ENCODE measurements at places on chromosomes 2 and 18. TPM values are rescaled to one million over a fixed set of nuclear protein-coding genes. Genes with fewer than 3 reads are reported as not detected.

GRCh38 chr18:32208023-32208422 is 18.2 kb downstream of the MEP1B start:
- DNase-seq: no peak

GRCh38 chr18:50193796-50194630 is 934 bp downstream of the MYO5B start:
- DNase-seq: no peak

DNA sequence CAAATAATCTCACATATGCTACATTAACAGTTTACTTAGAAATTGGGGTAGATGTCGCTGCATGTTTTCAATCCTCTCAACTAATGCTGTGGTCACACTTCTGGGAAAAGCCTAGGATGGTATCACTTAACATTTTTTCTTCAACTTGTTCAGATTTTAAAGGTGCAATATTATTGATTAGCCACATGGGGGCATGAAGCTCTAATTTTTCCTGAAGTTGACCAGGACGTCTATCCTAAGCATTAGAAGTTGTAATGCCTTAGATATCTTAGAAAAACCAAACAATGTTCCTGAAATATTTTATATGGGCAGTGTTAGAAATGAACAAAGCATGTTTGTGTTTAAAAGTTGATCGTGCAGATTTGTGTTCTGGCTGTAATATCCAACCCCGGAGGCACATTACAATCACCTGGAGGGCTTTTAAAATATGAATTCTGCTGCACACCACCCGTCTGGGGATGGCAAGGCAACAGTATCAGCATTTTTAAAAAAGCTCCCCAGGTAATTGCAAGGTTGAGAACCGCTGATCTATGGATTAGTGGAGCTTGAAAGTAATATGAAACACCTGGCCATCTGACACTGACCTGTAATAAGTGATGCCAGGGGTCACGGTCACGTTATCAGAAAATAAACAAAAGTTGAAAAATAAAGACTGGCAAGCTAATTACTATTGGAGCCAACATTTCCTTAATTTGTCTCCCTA is 100.5 kb upstream of the LMAN1 start:
- DNase-seq: no peak

- DNase-seq: peak; percentile 32
These were observed 16.5 kb downstream of the BOK start for GRCh38 chr2:241574911-241575623.

DNA sequence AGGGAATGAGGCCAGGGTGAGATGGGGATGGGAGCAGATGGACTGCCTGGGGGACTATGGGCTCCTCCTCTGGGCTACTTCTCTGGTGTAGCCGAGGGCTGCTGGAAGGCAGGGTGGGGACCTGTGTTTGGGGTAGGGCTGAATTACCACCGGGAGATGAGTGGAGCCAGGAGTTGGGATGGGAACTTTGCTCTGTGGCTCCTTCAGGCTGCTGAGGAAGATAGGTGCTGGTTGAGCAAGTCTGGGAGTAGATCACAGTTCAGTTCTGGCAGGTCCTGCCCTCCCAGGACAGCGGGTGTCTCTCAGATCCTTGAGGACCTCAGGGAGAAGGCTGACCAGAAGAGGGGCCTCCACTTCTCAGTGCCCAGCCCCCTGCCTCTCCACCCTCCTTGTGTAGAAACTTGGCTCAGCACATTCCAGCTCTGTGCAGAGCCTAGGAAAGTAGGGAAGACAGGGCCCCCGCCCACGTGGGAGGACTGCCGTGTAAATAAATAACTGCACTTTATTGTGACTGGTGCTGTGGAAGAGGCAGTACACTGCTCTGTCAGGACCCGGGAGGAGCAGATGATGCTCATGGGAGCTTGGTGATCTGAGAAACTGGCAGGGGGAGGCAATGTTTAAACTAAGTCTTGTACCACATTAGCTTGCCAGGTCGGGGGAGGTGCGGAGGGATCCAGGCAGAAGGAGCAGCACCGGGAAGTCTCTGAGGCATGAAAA is 15.3 kb downstream of the TET3 start:
- peak; percentile 49 for DNase-seq

GRCh38 chr2:172462849-172463381 is 35.5 kb downstream of the ITGA6 start:
- no peak for DNase-seq

GRCh38 chr2:9892236-9892635 is 49.0 kb downstream of the TAF1B start:
- no peak for DNase-seq

DNA sequence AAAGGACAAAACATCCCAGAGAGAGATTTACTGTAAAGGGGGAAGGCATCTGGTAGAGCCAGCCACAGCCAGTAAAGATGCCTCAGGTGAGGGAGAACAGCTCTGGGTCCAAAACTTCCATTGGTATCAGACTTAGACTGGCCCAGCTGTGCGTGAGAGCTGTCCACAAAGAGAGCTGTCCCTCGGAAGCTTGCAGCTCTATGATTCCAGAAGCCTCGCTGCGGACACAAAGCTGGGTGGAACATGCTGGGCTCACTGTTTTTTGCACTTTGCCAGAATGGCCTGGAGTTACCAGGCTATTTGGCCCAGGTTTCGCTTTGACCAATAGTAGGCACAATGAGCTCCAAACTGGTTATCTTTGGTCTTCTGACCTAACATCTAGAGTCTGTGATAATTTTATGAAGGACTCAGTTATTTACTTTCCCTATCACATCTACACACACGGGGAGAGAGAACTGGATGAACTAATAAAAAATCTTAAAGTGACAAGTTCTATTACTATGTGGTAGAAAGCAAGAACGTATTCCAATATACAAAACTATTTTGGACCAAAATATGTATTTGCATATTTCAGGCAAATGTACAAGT is 101.9 kb downstream of the DNER start:
- no peak for DNase-seq

- DNase-seq: peak; percentile 49
These were observed 61.4 kb downstream of the NDUFA10 start for GRCh38 chr2:239963646-239964205.

DNA sequence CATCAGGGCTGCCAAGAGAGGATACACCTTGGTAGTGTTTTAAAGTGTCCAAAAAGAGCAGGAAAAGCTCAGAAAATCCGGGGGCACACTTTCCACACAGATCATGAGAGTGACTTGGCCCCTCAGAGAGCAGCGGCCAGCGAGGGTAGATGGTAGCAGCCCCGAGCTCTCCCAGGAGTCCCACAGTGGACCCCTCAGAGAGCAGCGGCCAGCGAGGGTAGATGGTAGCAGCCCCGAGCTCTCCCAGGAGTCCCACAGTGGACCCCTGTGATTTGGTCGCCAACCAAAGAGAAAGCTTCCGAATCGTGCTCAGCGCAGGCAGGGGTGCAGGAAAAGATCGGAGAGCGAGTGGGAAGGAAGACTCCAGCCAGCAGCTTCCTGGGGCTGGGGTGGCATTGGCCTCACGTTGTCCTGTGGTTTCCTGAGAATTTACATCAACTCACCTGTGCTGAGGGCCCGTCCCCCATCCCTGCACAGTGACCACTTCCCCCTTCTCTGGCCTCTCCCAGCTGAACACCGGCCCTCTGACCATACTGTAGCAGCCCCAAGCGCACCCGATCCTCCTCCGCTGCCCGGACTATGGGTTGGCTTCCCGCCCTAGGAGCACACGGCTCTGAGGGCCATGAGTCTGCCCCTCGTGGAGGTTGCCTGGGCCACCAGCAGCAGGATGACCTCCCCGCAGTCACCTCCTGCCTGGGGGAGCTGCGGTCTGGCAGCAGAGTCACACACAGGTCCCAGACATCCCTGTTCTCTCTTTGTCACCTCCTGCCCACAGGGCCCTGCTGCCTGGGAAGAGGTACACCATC is 33.7 kb downstream of the MTERF4 start:
- no peak for DNase-seq

DNA sequence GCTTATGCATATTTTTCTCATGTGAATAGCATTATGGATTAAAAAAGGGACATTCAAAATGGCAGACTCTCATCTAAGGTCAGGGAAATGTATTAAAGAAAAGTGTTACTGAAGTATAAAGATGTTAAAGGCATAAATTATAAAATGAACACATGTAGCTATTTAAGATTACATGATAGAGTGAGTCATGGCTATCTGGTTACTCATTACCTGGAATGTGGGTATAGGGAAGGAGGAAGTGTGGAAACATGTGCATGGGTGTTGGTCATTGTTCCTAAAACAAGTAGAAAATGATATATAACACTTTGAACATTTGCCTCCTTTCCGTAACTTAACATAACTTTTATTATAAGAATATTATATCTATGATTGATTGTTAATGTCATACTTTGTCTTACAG is 66.4 kb downstream of the MYO1B start:
- DNase-seq: no peak

DNA sequence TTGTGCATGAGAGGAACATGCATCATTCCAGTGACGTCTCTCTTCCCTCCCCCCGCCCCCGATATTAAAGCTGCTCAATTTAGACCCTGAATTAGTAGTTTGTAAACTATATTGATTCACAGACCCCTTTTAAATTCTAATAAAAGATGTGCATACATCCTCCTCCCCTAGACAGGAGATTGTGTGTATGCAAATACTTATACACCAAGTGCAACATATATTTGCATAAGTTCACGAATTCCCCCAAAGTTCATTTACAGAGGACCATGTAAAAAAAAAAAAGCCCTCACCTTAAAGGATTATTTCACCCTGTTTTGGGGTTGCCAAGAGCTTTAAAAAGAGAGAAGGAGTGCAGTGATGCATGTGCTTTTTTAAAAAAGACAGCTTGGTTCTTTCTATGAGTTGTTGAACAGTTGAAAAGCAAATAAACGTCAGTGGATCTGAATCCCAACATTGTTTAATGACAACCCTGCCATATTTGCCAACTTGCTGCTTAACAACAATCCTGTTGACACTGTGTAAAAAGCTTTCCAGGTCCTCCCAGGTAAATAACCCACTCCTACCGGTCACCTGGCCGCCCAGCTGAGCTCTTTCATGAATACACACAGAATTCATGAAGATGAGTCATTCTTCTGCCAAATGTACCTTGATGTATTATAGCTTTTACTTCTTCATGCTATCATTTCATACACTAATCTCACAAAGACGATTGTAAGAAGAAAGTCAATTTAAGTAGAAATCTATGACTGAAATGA is 211.5 kb downstream of the IKZF2 start:
- DNase-seq: no peak

DNA sequence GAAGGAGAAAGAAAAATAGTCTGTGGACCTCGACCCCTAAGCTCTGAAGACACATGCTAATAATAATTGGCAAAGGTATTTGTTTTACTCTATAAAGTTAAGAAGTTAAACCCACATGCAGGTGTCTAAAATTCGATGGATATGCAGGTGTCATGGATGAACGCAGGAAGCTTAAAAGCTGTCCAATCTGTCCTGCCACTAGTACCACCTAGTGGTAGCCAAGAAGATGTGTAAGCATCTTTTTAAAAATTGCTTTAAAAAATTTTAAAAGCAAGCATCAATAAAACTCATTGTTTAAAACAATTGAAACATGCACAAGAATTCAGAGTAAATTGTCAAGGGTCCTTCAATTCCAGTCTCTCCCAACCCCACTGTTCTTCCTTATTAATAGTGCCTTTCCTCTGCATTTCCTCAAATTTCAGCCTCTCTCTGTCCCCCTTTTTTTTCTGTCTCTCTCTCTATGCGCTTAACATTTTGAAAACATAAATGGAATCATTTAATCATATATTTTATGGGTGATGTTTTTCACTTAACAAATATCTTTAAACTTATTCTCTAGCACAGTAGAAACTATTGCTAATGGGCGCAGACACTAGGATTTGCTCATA is 30.6 kb upstream of the PPP3R1 start:
- no peak for DNase-seq

- DNase-seq: no peak
These were observed 15.1 kb downstream of the GRHL1 start for GRCh38 chr2:9966491-9967022.

DNA sequence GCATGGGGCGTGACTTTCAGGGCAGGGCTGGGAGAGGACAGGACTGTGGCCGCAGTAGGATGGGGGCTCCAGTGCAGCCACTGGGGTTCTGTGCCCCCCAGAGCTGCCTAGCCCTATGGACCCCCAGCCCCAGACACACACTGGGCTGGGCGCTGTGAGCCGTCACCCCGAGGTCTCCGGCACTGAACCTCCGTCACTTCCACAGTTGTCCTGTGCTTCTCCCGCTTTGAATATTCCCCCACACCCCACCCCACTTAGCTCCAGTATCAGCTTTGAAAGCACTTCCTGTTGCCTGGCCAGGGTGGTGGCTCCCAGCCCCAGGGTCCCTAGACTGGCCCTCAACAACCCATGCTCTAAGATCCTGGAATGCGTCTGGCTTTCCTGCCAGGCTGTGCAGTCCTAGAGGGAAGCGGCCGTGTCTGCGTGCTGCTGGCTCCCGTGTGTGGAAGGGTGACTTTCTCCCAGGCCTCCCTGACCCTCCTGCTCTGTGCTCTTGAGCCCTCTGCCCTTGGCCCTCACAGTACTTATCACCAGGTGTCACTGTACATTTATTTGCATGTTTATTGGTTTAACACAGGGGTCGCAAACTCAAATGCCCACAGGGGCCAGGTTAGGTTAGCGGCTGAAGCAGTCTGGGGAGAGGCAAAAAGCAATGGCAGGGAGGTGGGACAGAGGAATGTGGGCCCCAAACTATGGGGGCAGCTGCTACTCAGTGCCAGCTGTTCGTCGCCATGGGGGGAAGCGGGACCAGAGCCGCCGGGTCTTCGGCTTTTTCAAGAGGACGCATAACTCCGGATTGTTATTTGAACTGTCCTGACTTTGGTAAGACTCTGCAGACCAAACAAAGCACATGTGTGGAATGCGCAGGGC is 9.9 kb downstream of the OBSL1 start:
- no peak for DNase-seq

GRCh38 chr2:24917731-24918325 is 2.2 kb downstream of the ADCY3 start:
- DNase-seq: peak; percentile 34

DNA sequence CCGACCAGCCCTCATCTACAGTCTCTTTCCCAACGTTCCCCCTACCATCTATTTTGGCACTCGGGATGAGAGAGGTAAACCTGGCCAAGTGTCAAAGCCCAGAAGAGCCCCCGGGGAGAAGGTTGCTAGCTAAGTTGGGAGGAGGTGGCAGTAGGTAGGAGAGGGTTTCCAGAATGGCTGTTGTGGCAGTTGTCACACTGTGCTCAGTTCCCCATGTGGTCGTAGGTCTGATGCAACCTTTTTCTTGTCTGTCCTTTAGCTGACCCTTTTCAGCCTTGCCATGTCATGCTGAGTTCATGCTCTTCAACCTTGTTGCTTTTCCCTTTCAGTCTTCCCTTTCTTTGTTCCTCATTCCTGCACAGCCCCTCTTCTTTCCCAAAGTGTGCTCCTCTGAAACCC is 34.5 kb downstream of the TTLL4 start:
- DNase-seq: no peak

DNA sequence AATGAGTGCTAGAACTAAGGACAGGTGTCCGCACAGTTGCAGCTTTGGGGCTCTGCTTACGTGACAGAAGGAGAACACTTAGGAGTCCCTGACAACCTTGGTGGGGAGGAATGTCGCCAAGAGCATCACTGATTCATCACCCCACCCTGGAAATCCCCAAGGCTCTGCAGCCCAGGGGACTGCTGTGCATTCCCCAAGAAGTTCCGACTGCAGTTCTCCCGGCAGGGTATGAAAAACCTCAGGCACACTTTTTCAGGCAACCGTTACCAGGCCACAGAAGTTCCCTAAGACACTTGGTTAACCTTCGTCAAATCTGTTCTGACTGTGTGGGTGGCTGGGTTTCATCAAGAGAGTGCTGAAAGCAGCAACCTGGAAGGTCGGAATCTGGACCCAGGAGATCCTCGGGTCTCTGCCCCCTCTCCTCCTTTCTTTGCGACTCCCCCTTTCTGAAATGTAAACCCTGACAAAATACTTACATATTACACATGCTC is 192.1 kb upstream of the CXCR4 start:
- DNase-seq: no peak

The C18orf54 gene
- total RNA-seq: 5.9 TPM

The MSTN gene
- 0.85 TPM for total RNA-seq

The MDH1B gene
- total RNA-seq: 1.9 TPM

The CGREF1 gene
- 4.1 TPM for total RNA-seq

Measured in sciatic nerve (tissue), 2 donors.